NCI-H510A (cell line): ENCODE measurements at places on chromosomes 6 and 20.

DNA sequence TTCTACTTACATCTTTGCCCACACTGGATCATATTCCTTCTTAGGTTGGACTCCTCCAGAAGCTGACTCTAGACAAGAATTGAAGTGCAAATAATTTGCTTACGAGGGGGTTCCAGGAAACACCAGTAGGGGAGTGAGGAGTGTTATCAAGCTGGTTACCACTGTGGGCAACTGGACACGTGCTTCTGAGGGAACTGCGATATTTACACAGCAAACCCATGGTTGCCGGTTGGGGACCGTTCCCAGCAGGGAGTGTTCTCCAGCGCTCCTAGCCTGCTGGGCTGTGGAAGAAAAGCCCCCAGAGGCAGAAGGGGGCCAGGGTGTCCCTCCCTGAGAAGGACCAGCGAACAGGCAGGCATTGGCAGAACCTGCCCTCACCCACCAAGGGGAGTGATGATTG lies 21.7 kb downstream of the MDFI start:
- no peak for DNase-seq

DNA sequence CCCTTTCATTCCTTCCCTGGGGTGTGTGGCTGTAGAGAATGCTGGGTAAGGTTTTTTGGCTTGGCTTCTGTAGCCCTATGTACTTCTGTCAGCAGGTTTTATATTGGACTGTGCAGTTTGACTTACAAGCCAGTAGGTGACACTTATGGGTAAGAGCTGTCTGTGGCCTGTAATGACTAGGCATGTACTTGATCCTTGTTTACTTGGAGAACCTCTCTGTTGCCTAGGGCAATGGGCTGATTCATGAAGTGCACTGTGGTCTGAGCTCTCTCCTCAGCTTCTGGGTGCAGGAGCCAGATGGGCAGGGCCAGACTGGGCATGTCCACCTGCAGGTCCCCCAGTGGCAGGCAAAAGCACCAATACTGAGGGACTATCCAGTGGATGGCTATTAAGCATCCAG lies 544.6 kb downstream of the ADGRB3 start:
- no peak for DNase-seq

DNA sequence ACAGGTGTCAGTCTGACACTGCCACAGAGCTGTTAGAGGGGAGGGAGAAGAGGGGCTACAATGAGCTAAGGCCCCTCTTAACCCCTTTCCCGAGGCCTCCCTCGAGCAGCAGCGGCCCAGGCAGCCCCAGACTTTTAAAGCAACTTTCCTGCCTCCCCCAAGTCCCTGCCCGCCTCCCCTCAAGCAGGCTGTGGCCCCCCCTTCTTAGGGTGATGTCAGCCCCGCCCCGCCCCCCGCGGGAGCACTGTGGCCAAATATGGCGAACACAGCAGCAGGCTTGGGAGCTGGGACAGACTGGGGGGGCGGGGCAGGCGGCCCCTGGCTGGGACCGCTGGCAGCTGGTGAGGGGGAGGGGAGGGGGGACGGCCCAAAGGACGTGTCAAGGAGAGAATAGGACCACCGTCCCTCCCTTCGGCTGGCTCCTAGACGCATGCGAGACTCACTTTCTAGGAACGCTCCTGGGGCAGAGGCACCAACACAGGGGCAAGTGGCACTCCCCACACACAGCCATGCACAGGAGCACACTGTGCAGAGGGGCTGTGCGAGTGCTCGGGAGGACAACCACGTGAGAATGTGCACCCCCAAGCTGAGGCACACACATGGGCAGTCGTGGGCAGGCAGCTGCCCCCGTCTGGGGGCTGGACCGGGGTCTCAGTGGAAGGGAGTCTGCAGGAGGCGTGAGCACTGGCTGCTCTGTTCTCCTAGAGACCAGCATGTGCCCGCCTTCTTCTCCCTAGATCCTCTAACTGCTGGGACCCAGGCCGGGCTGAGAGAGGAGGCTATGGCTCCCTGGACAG lies 6.7 kb downstream of the TEAD3 start:
- DNase-seq = peak; percentile 94

GRCh38 chr20:41437836-41438235 lies 71.2 kb upstream of the EMILIN3 start:
- DNase-seq = no peak

DNA sequence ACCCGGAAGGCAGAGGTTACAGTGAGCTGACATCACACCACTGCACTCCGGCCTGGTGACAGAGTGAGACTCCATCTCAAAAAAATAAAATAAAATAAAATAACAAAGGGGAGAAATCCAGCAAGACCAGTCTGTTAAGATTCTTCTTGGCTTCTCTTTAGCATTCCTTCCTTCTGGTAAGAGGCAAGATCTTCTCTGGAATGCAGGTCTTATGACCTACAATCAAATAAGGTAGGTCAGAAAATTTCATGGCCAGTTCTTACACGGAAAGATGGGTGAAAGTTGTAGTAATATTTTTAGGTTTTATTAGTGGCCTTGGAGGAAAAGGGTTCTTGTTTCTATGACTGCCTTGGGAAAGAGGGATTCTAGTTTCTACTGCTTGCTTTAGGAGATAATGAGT lies 180.9 kb downstream of the FUT9 start:
- DNase-seq = no peak

DNA sequence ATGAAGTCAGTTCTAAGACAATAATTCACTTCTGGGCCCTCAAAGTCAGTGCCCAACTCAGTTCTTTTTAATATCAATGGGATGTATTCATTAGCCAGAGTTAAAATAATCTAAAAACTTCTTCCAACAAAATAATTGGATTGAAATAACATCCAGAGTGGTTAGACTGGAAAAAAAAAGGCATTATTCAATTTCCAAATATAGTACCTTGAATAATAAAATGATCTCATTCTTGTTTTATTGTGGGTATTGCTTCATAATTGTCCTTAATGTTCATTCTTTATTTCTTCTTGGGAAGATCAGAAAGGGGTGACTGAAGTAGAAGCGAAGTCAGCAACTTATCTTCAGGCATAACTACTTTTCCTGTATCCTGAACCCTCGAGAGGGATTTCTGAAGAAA lies 85.1 kb upstream of the JARID2 start:
- DNase-seq = no peak

DNA sequence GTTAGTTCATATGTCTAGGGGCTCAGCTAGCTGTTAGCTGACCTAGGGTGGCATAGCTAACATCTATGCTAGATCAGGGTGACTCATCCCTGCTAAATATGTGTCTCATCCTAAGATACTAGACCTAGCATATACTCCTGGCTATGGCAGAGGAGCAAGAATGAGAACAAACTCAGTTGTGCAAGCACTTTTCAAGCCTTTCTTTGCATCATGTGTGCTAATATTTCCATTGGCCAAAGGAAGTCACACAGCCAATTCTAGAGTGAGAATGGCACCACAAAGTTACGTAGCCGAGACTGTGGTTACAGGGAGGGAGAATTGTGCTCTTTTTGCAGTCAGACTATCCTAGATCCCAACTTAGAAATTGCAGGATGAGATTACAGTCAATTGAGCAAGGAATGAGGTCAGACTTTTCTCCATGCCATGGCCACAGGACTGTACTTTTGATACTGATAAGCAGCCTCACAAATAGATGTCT lies 78.7 kb downstream of the PLCB4 start:
- DNase-seq = no peak

- no peak for DNase-seq
Observed at GRCh38 chr6:25217829-25218228, 61.3 kb upstream of the CARMIL1 start.

DNA sequence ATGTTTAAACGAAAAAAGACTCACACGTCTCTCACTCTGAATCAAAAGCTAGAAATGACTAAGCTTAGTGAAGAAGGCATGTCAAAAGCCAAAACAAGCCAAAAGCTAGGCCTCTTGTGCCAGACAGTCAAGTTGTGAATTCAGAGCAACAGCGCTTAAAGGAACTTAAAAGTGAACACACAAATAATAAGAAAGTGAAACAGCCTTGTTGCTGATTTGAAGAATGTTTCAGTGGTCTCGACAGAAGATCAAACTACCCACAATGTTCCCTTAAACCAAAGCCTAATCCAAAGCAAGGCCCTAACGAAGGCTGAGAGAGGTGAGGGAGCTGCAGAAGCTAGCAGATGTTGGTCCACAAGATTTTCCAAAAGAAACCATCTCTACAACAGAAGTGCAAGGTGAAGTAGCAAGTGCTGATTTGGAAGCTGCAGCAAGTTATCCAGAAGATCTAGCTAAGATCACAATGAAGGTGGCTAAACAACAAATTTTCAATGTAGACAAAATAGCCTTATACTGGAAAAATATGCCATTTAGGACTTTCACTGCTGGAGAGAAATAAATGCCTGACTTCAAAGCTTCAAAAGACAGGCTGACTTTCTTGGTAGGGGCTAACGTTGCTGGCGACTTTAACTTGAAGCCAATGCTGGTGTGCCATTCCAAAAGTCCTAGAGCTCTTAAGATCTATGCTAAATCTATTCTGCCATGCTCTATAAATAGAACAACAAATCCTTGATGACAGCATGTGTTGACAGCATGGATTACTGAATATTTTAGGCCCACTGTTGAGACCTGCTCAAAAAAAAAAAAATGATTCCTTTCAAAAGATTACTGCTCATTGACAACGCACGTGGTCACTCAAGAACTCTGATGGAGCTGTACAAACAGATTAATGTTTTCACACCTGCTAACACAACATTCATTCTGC lies 40.3 kb downstream of the SEC63 start:
- DNase-seq = no peak

DNA sequence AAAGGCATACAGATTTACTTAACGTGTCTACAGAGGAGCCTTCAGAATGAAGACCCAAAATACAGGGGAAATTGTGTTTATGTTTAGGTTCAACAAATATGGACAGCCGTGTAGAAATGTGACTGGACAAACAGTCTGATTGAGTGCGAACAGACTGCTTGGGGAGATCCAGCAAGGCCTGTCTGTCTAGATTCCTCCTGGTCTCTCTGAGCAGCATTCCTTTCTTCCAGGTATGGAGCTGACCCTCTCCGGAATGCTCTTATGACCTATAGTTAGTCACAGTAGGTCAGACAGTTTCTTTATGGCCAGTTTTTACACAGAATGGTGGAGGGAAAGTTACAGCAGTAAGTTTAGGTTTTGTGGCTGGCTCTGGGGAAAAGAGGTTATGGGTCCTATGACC lies 9.0 kb downstream of the RIN2 start:
- no peak for DNase-seq

GRCh38 chr6:26420688-26421171 lies 18.7 kb downstream of the BTN3A1 start:
- DNase-seq = no peak

DNA sequence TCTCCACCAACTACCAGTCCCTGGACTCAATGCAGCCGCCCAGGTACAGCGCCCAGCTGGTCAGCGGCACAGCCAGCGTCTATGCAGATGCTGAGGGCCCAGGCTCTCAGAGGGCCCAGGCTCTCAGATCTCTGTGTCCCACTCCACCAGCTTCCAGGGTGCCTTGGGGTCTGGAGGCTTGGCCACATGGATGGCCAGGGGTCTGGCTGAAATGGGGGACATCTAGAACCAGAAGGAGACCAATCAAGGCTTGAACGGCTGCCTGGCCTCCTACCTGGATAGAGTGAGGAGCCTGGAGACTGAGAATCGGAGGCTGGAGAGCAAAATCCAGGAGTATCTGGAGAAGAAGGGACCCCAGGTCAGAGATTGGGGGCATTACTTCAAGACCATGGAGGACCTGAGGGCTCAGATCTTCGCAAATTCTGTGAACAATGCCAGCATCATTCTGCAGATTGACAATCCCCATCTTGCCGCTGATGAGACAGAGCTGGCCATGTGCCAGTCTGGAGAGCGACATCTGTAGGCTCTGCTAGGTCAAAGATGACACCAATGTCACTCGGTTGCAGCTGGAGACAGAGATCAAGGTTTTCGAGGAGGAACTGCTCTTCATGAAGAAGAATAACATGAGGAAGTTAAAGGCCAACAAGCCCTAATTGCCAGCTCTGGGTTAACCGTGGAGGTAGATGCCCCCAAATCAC lies 44.1 kb upstream of the GRM4 start:
- no peak for DNase-seq

GRCh38 chr6:44051515-44051914 lies 75.7 kb downstream of the MRPL14 start:
- DNase-seq = no peak

- DNase-seq = no peak
Observed at GRCh38 chr6:35898003-35898402, 22.9 kb downstream of the SRPK1 start.

- DNase-seq = no peak
Observed at GRCh38 chr6:111342913-111343312, 140.1 kb downstream of the REV3L start.

DNA sequence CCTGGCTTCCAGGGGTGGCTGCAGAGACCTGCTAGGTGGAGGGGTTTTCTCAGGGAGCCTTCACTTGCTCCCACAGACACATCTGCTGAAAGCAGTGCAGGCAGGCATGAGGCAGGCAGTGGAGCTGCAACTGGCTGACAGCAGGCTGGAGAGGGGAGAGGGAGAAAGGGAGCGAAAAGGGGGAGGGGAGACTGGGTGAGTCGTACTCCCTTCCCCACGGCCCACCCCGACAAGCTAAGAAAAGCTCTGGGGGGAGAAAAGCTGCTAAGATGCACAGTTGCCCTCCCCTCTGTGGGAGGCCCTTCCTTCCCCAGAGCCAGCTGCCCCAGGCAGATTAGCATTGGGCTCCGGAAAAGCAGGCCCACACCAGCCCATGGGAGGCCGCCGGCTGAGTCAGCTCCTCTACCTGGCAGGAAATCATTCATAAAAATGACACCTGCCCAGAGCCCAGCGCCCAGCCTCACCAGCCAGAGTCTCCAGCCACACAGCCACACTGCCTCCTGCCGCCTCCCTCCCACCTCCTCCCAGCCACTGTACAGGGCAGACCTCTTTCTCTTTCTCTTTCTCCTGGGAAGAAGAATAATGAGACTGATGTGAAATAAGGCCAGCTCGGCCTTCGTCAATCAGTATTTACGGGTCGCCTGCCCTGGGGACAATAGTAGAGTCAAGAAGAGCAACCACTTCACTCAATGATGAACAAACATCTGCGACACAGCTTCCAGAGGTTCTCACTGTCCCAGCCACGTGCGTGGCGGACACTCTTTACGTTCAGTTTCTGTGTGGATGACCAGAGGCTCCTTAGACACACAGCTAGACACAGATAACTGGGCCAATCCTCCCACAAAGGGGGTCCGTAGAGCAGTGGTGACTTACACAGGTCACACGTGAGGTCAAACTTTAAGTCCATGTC lies 7.7 kb upstream of the C20orf203 start:
- peak; percentile 68 for DNase-seq

- DNase-seq = no peak
Observed at GRCh38 chr20:41017448-41018042, 11.1 kb upstream of the TOP1 start.
